Activated CD4-positive, alpha-beta T cell treated with anti-CD3 and anti-CD28 coated beads, Interleukin-2, amount 50 U/mL, for 24 hours (primary cell): ENCODE measurements at places on chromosomes 6 and 20.

- no peak for DNase-seq
Observed at GRCh38 chr6:150403458-150404246, 34.8 kb downstream of the IYD start.

DNA sequence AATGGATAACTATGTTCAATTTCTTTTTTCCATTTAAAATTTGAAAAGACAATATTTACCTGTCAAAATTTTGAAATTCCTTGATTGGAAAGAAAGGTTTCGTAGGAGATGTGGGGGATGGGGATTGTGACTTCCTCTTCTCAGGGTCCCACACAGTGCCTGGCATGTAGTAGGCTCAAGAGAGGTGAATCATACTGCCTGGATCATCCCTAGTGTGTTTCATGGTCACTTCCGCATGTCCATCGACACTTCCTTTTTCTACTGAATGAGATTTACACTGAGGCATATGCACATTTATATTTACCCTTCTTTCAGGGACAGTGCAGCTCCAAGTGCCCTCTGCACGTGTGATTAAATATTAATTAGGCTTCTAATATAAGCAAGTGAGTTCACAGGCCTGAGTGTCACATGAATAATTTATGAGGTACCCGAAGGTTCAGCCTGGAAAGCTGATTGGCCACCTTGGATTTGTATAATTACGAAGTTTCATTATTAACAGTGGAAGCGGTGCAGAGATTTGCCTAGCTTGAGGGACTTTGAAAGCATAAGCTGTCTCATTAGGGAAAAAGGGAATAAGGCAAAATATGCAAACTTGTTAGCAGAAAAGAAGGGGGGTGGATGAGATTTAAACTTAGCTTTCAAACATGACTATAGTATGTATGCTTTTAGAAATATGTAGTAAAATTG lies 177.5 kb upstream of the MMS22L start:
- DNase-seq, result no peak

DNA sequence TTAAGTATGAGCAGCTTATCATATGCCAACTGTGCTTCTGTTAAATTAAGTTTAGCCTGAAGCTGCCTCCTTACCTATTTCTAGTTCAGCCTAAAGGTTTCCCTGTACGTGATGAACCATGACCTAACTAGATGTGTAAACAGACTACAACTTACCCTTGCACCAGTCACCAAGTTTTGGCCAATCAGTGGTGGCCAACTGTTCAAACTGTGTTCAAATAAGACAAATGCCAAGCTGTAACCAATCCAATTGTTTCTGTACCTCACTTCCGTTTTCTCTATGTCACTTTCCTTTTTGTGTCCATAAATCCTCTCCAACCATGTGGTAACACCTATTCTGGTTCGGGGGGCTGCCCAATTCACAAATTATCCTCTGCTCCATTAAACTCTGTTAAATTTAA lies 6.0 kb upstream of the SLC2A10 start:
- DNase-seq, result no peak

DNA sequence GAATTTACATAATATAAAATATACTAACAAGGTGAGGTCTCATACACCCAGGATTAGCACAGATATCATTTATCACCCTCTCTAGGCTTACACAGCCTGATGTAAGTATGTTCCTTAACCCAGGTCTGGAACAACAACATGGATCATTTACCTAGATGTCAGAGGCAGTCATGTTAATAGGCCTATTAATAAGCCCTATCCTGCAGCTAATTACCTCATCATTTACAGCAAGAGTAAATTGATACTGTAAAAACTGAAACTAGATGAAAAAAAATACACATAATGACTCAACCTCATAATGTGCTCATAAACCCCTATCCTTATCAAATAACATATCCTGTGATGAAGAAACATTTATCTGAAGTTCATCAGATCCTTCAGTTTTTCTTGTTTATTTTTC lies 334.3 kb upstream of the MANEA start:
- DNase-seq, result no peak

GRCh38 chr6:11006061-11006460 lies 38.0 kb downstream of the ELOVL2 start:
- DNase-seq, result no peak

DNA sequence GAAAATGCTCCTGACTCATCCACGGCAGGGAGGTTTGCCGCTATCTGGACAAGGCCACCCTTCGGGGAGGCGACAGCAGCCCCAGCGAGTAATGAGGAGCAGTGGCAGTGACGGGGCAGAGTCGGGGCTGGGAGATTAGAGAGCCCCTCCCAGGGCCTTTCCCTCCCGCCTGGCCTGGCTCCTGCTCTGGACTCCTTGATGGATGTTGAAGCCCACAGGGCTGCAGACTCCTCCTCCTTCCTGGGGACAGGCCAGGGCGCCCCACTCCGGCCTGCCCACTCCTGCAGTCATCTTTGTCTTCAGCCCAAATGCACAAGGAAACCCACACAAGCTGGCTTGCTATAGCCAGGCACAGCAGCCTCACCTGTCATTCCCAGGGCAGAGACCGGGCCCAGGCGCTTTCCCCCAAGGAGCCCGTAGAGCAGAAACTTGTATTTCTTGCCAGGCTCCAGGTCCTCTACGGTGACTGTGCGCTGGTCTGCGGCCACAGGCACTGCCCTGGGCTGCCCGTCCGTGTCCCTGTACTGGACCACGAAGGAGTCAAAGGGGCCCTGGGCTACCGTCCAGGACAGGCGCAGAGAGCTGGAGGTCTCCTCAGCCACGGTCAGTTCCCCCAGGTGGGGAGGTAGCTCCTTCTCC lies 7.7 kb downstream of the CYP21A2 start:
- no peak for DNase-seq

- no peak for DNase-seq
Observed at GRCh38 chr6:4732691-4733315, 43.4 kb upstream of the CDYL start.

- no peak for DNase-seq
Observed at GRCh38 chr6:37585937-37586336, 86.2 kb upstream of the CCDC167 start.

- DNase-seq, result no peak
Observed at GRCh38 chr20:20465252-20465651, 97.3 kb downstream of the INSM1 start.

GRCh38 chr20:7696311-7696710 lies 243.9 kb downstream of the HAO1 start:
- DNase-seq, result no peak

GRCh38 chr6:165092881-165093595 lies 216.4 kb downstream of the C6orf118 start:
- no peak for DNase-seq

- DNase-seq, result no peak
Observed at GRCh38 chr20:44450903-44451450, 24.7 kb upstream of the TTPAL start.

DNA sequence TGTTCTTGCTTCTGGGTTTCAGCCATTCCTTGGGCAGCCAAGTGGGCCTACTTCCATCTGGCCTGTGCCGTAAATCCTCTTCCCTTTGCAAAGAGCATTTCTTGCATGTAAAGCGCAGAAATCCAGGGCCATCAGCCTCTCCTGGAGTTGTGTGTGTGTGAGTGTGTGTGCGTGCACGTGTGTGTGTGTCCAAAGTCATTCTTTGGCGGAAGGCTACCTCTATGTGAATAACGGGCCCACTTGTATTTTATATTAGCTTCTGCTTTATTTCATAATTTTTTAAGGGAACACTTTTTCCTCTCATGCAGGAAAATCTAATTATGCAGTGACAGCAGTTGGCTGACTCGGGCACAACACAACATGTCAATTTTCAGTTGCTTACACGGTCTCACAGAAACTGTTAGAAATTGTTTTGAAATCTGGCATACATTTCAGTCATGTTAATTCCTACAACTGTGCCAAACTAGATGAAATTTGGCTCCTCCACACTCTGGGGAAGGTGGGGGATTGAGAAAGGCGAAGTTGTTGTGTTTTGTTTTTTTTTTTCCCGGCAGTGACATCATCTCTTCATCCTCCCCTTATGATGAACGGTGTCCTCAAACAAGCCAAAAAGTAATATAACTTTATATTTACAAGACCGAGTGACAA lies 223.7 kb upstream of the TSHZ2 start:
- no peak for DNase-seq

- no peak for DNase-seq
Observed at GRCh38 chr6:89321131-89321970, 6.3 kb upstream of the GABRR2 start.

DNA sequence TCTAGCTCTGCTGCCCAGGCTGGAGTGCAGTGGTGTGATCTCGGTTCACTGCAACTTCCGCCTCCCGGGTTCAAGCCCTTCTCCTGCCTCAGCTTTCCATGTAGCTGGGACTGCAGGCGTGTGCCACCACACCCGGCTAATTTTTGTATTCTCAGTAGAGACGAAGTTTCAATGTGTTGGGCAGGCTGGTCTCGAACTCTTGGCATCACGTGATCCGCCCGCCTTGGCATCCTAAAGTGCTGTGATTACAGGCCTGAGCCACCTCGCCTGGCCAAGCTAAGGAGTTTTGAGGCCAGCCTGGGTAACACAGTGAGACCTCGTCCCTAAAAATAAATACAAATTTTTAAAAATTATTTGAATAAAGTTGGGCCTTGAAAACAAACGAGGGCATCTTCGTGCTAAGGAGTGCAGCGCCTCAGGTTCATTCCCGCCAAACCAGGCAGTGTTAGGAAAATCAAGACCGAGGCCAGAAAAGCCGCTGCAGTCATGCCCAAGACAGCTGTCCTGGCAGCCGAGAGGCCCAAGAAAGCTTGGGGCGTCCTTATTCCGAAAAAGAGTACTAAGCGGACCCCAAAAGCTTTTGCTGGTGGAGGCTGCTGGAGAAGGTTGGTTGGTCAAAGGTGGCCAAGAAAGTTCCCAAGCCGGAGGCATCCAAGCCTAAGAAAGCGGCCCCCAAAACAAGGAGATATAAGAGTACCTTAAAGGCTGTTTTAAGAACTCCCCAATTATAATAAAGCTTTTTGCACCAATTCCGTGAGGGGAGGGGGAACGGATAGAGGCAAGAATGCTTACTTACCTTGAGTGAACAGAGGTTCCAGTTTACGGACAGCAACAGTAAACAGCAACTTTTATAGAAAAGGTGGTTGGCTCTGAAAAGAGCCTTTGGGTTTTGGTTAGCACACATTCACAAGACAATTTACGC lies 109.0 kb downstream of the HFE start:
- no peak for DNase-seq

DNA sequence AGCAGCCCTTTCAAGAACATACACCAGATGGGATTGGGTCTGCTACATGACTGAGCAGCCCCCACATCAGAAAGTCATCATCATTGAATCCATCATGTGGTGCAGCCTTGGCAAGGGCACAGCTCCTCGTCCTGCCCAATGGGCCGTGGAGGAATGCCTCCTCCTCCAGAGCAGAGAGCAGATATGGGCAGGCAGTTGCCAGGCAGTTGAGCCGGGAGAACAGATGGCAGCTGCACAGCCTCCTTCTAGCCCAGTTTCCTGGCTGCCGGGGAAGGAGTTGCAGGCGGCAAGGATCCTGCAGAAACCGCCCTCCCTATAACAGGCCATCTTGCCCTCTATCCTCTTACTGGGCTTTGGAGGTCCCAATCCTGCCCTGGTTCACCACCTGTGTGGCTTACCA lies 11.9 kb upstream of the ZFAND3 start:
- no peak for DNase-seq

GRCh38 chr20:18428490-18429173 lies 38.2 kb downstream of the DZANK1 start:
- DNase-seq, result no peak

DNA sequence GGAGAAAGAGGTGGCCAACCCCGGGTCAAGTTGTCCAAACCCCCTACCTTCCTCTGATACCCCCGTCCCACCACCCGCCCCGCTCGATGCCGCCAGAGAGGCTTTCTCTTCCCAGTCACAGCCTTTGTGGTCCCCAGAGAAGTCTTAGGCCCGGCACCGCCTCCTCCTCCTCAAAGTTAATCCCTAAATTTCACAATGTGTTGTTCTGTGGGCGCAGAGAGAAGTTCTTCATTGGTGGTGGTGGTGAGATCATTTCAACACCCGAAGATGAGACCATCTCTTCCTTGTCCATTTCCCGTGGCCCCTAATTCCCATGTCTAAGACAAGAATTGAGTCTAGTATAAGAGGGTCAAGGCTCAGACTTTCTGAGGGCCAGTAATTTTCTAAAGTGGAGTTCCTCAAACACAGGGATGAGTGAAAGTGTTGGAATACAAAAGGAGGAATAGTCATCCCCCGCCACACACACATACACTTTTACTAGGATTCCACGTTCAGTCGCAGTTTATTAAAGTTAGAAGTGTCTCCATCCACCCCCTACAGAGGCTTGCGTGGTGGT lies 10.4 kb downstream of the TRIM31 start:
- DNase-seq, result no peak

DNA sequence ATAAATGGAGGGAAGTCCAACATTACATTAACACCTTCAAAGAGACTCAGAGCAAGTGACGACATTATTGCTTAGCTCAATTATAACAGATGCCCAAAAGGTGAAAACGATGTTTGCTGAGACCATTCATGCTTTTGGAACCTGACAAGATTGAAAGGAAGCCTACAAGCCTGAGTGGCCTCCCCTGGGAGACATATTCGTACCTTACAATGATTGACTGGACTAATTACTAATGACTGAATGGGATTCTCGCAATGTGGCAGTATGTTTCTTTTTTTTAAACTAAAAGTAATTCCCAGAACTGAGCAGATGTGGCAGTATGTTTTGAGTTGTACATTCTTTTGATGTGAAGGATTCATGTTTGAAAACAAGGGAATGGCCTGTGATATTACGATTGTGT lies 49.9 kb downstream of the VEGFA start:
- DNase-seq, result no peak

DNA sequence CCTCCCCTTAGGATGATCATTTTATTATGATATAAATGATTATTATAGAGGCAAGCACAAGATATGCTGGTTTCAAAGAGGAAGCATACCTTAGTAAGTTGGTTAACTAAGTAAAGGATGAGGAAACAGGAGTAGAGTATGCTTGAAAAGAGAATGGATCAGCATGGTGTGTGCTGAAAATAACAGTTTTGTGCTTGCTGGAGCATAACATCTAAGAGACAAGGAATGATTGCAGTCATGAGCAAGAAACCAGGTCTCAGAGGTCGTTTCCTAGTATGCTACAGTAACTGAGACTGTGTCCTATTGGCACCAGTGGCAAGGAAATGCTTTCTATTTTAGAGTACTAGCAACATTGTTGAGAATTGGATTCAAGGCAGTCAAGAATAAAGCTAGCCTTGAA lies 34.1 kb downstream of the CDC40 start:
- DNase-seq, result no peak

- DNase-seq, result no peak
Observed at GRCh38 chr6:38113825-38114576, 294.5 kb downstream of the ZFAND3 start.
